Foreskin keratinocyte (primary cell): ENCODE measurements at places on chromosomes 5 and 9.

DNA sequence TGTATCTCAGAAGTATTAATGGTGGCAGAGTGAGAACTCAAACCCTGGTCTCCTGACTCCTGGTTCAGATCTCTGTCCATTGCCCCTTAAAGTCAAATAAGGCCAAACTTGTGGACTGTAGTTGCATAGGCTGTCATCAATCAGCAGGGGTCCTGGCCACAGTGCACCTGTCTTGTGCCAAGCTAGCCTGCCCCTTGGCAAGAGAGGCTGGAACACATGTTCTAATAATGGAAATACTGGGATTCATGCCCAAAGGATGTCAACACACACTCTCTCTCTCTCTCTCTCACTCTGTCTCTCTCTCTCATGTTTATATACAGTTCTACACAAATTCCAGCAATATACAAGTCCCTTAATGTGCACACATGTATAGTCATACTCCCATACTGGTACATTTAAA, 44.3 kb downstream of the GLRA1 start:
- DNase-seq: no peak

- peak; percentile 68 for DNase-seq
Measured at GRCh38 chr9:131754846-131755245, 15.0 kb upstream of the RAPGEF1 start.

DNA sequence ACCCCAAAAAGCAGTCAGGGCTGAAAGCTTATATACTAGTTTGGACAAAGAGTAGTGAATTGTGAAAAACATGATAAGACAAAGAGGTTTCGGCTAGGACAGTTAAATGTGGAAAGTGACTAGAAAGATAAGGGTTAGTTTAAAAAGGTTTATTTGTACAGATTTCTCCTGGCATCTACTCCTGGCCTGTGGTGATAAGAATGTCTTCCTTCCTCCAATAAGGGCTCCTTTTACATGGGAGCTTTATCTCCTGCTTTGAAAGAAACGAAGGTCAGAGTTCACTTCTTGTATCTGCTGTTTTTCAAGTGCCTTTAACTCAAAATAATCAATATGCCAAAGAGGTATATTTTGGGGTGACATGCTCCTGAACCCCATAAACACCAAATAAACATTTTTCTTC, 776.1 kb upstream of the COX7C start:
- no peak for DNase-seq

- no peak for DNase-seq
Measured at GRCh38 chr5:178505639-178506407, 84.4 kb downstream of the COL23A1 start.

DNA sequence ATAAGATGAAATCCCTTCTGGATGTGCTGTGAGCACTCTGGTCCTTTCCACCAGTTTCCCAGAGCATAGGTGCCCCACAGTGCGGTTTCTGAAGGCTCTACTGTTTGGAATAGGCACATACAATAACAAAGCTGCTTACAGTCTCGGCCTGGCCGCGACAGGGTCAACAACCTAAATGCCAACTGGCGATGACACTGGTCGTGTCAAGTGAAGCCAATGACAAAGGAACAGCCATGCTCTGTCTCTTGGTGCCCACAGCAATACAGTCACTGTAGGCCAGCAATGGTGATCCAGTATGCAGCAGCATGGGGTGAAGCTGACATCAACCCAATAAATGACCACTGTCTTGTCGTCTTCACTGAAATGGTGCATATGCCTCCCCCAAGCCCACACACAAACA, 47.8 kb upstream of the EQTN start:
- DNase-seq: no peak

GRCh38 chr9:108039493-108039892, 549.9 kb upstream of the KLF4 start:
- peak; percentile 54 for DNase-seq

DNA sequence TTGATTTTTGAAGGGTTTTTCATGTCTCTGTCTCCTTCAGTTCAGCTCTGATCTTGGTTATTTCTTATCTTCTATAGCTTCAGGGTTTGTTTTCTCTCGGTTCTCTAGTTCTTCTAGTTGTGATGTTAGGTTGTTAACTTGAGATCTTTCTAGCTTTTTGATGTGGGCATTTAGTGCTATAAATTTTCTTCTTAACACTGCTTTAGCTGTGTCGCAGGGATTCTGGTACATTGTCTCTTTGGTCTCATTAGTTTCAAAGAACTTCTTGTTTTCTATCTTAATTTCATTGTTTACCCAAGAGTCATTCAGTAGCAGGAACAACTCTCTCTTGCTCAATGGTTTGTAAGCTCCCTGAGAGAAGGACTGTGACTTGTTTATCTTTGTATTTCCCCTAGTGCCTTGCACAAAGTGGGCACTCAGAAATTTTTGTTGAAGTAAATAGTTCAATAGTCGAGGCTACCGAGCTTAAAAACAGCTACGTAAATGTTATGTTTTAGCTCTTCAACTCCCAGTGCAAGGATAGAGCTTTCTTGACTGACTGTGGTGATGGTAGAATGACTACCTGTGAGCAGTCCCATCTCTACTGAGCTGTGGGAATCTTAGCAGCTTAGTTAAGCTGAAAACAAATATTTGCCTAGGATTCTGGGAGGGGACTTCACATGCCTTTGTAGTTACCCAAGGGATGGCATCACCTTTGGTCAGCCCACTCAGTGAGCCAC, 225.8 kb upstream of the ELL2 start:
- DNase-seq: no peak

DNA sequence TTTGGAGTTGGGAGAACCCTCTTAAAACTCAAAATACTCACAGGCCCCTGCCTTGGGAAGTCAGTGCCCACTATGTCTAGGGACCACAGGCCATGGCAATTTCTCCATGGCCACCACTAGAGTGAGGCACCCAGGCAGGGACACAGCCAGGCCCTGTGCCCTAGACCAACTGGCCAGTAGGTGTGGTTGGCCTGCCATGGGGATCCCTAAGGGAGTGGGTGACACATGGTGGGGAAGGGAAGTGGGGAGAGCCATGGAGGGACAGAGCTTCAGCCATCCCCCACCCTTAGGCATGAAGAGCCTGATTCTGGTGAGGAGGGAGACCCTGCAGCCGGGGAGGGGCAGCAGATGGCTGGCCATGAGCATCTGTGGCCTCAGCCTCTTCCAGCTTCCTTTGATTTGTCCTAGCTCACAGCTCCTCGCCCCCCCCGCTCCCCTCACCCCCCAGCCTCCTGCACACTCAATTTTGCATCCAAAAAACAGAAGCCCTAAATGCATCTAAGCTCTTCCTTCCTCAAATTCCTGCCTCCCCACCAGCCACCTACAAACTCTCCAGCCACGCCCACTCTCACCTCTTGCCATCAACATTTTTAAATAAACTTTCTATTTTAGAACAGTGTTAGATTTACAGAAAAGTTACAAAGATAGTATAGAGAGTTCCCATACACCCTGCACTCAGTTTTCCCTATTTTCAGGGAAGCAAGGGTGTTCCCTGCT, 1.6 kb upstream of the DBN1 start:
- no peak for DNase-seq

GRCh38 chr5:93741136-93741811, at the start of gene POU5F2:
TSS of gene POU5F2 (minus strand) at chr5:93741600. CDS start at chr5:93741563, 37 bp downstream.
- DNase-seq: no peak

DNA sequence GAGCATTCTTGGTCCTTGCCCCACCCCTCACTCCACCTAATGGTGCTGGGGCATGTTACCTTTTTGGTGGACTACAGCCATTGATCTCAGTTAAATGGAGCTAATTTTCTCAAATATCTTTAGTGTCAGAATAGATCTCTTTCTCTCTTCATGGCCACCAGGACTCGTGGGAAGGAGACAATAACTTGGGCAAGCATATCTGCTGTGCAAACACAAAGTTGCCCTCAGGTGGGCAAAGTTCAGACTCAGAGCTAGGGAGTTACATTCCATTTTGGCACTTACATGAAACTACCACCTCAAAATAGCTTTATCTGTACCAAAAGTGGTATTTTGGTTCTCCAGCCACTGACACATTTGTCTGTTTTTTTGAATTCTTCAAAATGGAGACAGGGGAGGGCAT, 671.9 kb upstream of the KLF4 start:
- DNase-seq: no peak

- DNase-seq: no peak
Measured at GRCh38 chr9:27183131-27183530, 74.1 kb downstream of the TEK start.

DNA sequence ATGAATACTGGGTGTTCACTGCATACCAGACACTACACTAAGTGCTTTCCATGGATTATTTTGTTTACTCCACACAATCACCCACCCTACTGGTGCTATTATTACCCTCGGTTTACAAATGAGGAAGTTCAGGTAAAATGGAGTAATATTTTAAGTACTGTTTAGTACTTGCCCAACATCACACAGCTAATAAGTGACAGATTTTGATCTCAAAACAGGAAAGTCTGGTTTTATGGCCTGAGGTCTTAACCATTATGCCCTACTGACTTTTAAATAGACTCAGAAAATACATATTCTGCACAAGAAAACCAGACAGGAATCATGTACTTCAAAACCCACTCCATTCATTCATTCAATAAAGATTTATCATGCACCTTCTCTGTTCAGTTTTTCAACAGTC, 431.0 kb upstream of the TLE4 start:
- DNase-seq: no peak

DNA sequence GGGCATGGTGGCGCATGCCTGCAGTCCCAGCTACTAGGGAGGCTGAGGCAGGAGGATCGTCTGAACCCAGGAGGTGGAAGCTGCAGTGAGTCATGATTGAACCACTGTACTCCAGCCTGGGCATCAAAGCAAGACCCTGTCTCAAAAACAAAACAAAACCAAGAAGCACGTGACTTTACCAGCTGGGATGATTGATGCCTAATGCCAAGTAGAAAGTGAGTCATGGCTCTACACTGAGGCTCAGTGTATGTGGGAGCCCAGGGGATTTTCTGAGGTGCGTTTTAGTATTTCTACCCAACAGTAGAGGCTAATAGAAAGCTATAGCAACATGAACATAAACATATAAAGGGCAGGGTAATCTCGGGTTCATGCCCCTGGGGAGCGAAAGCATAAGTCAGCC, 13.9 kb upstream of the BRD3OS start:
- no peak for DNase-seq
